ENCODE measurements at places on chromosomes 12 and 14. TPM values are rescaled to one million over a fixed set of nuclear protein-coding genes. Genes with fewer than 3 reads are reported as not detected.

OR6C68 gene
- total RNA-seq = not detected

GLI1 gene
- 0.61 TPM for total RNA-seq

TAS2R10 gene
- total RNA-seq = 1.8 TPM

CD69 gene
- total RNA-seq = not detected

SERPINA10 gene
- total RNA-seq = not detected

ACTR10 gene
- total RNA-seq = 52.6 TPM

DEPDC4 gene
- total RNA-seq = 0.49 TPM

MYF5 gene
- not detected for total RNA-seq

EXD2 gene
- 27.3 TPM for total RNA-seq

Data from hair follicle dermal papilla cell (primary cell).